ENCODE measurements at places on chromosomes 11 and 22.

DNA sequence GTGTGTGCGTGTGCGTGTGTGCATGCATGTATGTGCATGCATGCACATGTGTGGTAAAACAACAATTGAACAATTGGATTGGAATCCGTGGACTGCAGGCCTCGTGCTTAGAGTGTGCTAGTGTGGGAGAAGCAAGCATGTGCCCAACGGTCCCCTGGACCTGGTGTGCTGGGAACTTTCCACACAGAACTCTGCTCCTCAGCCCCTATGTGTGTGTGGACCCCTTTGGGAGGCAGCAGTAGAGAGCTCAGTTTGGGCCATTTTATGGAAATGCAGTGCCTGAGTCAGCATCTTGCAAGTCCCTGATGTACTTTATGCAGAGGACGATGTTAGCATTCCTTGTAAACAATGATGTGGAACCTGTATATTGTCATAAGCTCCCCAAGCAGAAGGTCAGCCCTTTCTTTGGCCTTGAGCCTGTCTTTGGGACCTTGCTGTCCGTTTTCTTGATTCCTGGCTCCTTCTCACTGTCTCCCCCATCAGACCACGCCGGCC lies 167.3 kb downstream of the TBC1D22A start:
- DNase-seq: no peak

DNA sequence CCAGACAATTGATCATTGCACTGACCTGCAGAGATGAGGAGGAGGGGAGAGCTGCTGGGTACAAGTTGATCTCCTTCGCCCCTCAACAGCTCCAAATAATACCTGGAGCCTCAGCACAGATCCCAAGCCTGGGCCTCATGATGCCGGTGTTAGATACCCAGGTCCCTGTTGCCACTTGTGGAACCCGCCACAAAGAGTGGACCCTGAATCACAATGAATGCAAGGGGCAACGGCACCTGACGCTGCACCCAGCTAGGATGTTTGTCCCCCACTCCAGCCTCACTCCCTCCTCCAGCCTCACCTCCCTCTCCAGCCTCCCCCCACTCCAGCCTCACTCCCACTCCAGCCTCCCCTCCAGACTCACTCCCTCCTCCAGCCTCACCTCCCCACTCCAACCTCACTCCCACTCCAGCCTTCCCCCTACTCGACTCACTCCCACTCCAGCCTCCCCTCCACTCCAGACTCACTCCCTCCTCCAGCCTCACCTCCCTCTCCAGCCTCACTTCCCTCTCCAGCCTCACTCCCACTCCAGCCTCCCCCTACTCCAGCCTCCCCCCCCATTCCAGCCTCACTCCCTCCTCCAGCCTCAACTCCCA lies 879.0 kb downstream of the BRD1 start:
- no peak for DNase-seq

- no peak for DNase-seq
Observed at GRCh38 chr11:36354221-36355003, 58.3 kb downstream of the PRR5L start.

DNA sequence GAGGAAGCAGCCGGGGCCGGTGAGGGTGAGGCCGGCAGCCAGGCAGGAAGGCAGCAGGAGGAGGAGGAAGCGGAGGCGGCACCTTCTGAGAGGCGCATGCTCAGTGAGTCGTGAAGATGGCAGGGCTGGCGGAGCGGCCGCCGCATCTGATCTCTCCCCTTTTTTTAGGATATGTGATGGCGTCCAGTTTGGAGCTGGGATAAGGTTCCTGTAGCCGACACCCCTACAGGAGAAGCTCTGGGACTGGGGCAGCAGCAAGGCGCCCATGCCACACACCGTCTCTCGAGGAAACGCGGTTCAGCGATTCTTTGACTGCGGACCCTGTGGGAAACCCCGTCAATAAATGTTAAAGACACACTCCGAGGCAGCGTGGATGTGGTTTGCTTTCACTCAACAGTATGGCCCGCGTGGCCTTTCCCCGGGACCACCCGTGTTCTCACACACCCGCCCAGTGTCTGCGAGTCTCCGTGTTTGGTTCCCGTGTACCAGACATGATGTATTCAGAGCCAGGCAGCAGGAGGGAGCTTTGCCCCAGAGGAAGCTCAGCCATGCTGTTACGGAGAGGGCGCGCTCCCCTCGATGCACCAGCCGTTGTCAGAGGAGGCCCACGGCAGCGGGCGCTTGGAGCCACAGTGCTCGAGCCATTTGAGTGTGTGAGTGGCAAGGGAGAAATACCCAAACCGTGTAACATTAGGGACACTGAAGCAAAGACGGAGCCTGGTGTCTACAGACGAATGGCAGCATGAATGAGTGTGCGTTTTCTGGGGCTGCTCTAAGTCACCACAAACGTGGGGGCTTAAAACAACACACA lies 27.7 kb upstream of the PARVB start:
- DNase-seq: no peak

DNA sequence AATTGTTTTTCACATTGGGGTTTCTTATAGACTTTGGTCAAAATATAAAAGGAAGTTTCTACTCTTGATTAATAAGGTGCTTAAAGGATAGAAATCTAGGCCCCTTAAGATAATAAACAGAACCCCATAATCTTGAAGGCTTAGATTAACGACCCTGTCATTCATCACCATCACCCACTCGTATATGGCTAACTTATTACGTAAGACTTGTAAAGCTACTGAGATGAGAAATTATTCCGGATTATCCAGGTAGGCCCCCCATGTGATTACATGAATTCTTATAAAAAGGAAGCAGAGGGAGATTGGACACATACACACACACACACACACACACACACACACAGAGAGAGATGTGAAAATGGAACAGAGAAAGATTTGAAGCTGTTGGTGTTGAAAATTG lies 1489.2 kb upstream of the TENM4 start:
- DNase-seq: no peak

GRCh38 chr11:120554766-120555432 lies 43.4 kb downstream of the GRIK4 start:
- no peak for DNase-seq

GRCh38 chr11:33157103-33158027 lies 3.9 kb downstream of the CSTF3 start:
- DNase-seq: no peak

- no peak for DNase-seq
Observed at GRCh38 chr11:66595245-66595904, 2.4 kb downstream of the CCS start.

GRCh38 chr11:1778141-1778911 lies 14.6 kb upstream of the CTSD start:
- DNase-seq: no peak

DNA sequence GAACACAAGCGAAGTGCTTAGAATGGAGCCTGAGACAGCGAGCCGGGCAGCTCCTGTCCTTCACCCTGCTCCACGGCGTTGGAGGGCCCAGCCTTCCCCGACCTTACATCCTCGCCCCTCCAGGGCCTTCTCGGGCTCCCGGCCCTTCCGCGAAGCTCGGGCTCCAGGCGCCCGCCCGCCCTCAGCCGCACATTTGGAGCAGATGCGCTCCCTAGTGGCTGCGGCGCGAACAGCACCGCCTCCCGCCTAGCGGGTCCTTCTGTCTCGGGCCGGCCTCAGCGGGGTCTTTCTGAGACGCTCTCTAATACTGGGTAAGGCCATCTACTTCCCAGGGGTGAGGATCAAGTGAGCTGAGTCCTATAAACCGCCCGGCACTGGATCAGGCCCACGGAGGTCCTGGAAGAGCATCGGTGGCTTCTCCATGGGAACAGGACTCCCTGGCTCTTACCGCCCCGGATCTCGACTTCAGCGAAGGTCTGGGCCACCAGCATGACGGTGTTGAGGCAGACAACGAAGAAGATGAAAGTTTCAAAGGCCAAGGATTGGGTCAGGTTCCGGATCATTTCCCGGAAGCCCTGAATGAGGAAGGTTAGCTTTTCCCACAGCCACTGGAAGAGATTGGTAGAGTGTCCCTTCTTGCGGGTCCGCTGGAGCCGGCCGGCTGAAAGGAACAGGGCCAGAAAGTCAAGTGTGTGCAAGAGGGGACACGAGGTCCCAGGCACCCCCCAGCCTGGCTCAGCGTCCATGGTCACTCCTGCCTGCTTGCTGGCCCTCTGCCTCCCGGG lies 3.7 kb downstream of the CATSPER1 start:
- DNase-seq: peak; percentile 19

- no peak for DNase-seq
Observed at GRCh38 chr11:76669901-76670484, 554 bp downstream of the LRRC32 start.

GRCh38 chr11:86150847-86151173 lies 81.9 kb upstream of the PICALM start:
- DNase-seq: no peak

DNA sequence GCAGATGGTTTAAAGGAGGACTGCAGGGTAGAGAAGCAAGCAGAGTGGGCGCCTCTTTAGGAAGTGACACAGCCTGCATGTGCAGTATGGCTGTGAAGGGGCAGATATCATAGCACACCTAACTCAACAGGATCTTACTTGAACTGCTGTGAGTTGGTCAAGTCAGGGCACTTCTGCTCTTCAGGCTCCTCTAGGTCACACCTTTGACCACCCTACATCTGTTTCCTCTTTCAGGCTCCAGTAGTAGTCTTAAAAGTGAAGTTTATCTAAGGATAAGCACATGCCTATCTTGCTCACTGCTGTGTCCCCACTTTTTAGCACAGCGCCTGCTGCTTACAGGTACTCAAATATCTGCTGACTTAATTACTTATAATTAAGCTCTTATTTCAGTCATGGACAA lies 6.5 kb downstream of the MRPL16 start:
- no peak for DNase-seq

DNA sequence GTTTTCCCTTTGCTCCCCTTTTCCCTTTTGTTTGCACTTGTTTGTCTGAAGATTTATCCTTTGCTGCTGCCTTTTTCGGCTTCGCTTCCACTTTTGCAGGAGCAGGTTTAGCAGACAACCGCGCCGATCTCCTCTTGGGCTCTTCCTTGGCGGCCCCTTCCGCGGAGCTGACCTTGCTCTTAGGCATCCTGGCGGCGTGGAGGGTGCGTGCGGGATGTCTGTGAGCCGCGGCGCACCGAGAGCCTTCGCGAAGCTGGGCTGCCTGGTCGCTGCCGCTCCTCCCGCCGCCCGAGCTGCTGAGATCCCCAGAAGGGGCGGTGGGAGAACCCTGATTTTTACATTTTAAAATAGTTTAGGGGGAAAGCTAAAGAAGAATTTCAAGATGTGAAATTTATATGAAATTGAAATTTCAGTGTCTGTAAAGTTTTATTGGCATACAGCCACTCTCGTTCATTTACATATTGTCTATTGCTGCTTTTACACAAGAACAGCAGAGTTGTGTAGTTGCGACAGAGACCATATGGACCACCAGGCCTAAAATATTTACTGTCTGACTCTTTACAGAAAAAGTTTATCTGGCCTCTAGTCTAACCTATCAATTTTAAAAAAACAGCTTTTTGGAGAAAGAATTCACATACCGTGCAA lies 105.2 kb upstream of the RRM1 start:
- DNase-seq: no peak

DNA sequence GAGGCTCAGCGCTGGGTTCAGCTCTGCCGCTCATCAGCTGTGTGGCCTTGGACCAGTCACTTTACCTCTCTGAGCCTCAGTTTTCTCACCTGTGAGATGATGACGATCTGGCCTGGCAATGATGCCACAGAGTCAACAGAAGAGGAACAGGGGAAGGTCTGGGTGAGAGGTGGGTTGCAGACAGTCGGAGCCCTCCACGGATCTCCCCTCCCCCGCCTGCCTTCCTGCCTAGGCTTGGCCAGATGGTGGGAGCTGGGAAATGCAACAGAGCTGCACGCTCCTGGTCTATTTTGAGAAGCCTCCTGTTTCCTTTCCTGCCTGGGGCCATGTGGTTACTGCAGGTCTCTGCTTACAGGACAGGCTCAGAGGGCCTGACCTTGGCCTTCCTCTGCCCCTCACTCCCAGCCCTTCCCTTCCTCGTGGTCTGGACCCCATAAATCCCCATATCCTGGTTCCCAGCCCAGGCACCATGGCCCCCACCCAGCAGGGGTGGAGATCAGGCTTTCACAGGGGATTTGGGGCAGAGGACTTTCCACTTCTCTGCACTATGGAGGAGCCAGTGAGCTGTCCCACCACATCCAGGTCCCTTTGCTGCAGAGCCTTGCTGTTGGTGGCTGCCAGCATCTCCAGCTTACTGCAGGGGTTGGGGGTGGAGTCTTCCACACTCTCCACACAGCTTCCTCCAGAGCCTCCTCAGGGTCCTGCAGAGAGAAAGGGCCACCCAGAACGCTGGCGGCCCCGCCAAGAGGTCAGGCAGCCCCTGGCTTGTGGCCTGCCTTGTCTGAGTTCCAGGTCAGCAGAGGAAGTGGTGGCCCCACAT lies 46.9 kb downstream of the C11orf96 start:
- DNase-seq: no peak

Data from gastrocnemius medialis (tissue), 4 donors.